Left kidney (tissue), 8 donors: ENCODE measurements at places on chromosomes 12 and 14.

DNA sequence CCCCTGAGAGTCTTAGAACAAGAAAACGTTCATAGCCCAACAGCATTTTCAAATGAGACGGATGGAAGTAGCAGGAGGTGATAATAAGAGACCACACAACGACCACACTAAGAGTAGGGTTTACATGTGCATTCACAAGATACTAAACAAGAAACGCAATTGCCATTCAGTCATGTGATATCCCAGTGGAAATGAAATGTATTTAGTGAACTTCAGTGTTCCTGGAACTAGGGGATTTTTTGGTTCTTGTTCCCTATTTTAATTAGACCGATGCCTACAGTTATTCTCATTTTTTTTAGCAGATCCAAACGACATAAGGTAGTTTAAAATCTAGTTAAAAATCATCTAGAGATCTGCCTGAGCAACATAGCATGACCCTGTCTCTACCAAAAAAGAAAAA, 150.0 kb downstream of the GPR65 start:
- no peak for DNase-seq

- no peak for DNase-seq
These were observed 85.1 kb downstream of the BORCS5 start for GRCh38 chr12:12441843-12442461.

- no peak for DNase-seq
These were observed 9.8 kb upstream of the GNPNAT1 start for GRCh38 chr14:52801014-52801712.

DNA sequence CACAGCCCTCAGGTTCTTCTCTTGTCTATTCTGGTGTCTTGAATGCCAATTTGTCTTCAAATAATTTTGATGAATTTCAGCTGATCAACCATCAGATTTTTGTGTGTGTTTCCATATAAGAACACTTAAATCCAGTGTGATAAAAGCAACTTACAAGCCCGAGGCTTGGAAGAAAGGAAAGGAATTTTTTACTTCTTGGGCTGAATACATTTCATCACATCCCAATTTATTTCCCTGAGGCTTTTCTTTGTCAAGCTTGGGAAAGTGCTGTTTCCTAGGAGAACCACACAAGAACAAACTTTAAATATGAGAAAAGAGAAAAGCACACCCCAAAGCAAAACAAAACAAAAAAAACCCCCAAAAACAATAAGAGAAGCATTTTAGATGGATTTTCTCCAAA, 26.6 kb downstream of the GPRC5D start:
- DNase-seq = no peak

DNA sequence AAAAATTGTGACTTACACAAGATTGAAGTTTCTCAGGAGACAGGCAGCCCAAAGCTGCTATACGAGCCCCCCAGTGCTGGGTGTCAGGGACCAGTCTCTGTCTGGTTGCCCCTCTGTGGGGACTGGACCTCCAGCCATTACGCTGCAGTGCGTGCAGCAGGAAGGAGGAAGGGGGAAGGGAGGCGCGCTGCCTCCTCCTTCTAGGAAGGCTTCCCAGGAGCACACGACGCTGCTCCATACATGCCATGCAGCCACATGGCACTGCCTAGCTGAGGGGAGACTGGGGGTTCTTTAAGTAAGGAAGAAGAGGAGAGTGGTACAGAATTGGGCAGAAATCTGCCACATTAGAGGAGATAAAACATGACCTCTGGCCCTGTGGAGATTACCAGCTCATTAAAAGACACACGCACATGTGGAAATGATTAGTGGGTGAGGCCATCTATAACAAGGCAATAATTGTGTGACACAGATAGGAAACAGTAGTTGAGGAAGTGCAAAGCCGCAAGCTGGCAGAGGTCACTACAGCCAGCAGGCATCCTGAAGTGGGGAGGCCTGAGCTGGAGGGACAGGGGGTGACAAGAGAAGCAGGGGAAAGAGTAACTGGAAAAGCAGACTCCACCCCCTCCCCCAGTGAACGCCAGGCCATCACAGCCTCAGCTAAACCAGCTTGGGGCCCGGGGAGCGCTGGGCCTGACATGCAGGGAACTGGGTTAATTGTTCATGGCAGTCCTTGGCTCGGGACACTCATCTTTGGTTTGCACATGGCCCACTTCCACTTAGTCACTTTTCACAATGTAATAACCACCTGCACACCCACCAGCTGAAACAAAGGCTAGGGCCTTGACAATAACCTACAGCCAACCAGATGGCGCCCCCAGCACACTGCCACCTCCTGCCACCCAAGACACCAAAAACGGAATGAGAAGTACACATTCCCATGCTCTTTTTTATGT, 39.6 kb downstream of the CCDC88C start:
- DNase-seq = no peak
